Left ventricle myocardium inferior (tissue), 1 donor: ENCODE measurements at places on chromosomes 7 and 10.

- DNase-seq, result no peak
Measured at GRCh38 chr7:158519633-158520174, 67.9 kb downstream of the PTPRN2 start.

DNA sequence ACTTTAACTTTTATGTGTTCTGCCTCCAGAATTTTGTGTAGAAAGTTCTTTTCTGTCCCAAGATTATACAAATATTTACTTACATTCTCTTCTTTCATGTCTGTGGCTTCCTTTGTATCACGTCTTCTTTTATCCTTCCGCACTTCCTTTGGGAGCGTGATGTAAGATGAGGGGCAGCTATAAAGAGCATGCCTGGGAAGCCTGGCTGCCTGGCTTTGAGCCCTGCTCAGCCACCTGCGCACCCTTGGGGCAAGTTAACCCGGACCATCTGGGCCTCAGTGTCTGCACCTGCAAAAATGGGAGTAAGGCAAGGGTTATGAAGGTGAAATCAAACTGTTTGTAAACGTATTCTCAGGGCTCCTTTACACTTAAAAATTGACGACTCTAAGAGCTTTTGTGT lies 25.2 kb downstream of the PALD1 start:
- no peak for DNase-seq

DNA sequence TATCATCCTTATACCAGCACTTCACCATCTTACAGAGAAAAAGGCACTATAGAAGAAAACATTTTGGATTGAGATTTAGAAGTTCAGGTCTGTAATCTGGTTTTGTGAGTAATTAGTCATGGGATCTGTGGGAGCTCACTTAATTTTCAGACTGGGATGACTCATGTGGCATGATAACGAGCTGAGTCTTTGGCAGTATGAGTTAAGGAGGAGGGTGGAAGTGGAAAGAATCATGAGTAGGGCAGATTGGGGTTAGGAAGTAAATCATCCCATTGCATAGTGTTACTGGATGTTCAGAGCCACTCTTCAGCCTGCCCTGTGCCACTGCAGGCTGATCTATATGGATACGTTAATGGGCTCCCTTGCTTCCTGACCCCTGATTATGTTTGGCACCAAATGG lies 64.9 kb downstream of the ZNF92 start:
- no peak for DNase-seq

- no peak for DNase-seq
Measured at GRCh38 chr7:20217193-20217948, at the start of gene MACC1. Gene MACC1, minus strand, starts transcription at chr7:20217384. Its CDS starts 55,522 bp downstream, at chr7:20161862.

DNA sequence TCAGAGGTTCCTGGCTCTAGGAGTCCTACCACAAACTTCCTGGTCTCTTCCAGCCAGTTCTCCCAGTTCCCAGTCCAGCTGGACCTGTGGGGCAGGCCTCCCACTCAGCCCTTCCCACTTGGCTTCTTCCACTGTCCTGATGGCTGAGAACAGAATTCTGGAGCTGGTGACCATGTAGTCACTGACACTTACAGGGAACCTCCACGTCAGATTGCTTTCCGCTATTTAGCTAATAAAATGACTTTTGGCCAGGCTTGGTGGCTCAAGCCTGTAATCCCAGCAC lies 63.5 kb upstream of the ZRANB1 start:
- DNase-seq, result no peak
